ENCODE measurements at places on chromosomes 5 and 9.

GRCh38 chr5:51860532-51861018 lies 477.3 kb downstream of the ISL1 start:
- no peak for DNase-seq

- no peak for DNase-seq
Measured at GRCh38 chr9:130156672-130157071, 15.5 kb upstream of the NCS1 start.

GRCh38 chr5:158521995-158522394 lies 577.7 kb downstream of the EBF1 start:
- DNase-seq, result no peak

DNA sequence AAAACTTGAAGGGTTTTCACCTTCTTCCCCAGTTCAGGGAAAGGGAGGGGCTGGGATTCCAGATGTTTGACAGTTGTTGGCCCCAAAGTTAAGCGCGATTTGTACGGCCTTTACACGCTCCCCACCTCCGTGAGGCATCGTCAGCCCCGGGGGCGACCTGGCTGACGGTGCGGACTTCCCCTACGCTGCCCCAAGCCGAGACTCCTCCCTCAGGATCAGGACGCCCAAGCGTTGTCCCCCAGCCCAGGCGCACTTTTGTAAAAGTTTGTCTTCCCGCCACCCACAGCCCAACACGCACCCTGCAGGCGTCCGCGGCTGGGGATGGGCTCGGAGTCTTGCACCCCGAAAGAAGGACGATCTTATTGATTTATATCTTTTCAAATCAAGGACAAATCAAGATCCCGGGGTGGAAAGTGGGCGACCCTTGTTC lies 713 bp downstream of the MOB3B start:
- peak; percentile 44 for DNase-seq

DNA sequence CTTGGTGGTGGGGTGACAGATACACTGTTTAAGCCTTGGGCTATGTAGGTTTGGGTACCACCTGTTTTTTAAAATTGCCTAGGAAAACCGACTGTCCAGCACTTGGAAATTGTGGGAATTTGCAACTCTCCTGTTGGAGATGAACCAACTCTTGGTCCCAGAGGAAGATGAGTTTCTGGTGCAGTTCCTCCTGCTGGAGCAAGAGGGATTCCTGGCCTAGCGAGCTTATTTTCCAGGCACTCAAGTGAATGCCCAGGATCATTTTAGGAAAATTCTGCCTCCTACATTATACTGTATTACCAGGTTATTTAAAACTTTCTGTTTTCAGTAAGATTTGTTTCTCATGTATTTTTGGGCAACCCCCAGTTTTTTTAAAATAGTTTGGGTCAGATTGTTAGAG lies 33.7 kb downstream of the AP3S1 start:
- DNase-seq, result no peak

DNA sequence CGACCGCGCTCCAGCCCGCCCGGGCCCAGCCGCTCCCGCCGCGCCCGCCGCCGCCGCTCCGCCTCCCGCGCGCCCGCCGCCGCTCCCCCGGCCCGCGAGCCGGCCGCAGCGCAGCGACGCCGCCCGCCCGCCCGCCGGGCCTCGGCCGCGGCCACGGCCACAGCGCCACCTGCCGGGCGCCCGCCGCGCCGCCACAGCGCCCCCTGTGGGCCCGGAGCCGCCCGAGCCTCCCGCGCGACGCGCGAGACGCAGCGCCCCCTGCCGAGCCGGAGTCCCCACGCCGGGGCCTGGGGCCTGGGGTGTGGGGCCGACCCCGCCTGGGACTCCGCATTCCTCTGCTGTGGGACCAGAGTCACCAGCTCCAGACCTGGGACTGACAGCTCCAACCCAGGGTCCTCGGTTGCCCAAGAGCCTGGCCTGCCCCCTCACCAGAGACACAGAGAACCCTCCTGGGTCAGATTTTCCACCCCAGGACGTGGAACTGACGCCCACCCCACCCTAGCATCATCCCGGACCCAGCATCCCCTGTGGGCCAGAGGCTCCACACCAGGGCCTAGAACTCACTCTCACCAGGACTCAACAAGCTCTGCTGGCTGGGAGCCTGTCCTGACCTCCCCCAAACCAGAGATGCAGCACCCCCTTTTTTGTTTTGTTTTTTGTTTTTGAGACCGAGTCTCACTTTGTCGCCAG lies at the start of gene RAPGEF1:
Gene RAPGEF1 (minus strand): TSS at position 118 of the 690 bp plus-strand sequence. CDS start 246 bp downstream, outside the sequence.
- peak; percentile 90 for DNase-seq

DNA sequence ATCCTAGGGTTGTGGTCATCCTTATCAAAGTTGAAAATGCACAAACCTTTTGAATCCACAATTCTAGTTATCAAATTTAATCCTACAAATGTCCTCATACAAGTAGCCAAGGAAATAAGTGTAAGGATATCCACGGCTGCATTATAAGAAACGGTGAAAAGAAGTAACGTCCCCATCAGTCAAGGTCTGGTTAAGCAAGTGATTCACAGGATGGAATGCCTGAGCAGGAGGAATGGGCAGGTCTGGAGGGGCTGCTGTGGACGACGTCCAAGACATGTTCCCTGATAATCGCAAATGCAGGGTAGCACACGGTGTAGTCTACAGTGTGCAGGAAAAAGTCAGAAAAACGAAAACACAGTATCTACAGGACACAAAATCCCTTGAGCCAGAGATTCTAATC lies 118.6 kb downstream of the ADAMTS2 start:
- DNase-seq, result no peak

GRCh38 chr5:121987685-121988073 lies 25.9 kb downstream of the SRFBP1 start:
- no peak for DNase-seq

GRCh38 chr5:174610968-174611367 lies 113.4 kb upstream of the MSX2 start:
- DNase-seq, result no peak

DNA sequence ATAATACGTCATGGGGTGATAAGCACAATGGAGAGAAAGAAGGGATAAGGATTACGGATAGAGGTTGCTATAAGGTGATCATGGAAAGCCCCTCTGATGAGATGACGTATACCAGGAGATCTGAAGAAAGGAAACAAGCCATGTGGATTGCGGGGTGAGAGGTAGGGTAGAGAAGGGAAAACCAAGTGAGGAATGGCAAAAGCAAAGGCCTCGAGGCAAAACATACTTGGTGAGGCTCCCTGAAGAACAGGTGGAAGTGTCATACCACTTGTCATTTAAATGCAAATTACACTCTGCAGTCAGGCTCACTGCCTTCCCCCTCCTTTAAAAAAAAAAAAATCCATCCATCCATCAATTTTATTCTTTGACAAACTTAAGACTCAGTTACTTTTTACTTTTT lies 420.8 kb downstream of the RAB3C start:
- no peak for DNase-seq

- no peak for DNase-seq
Measured at GRCh38 chr5:158140120-158140731, 281.3 kb upstream of the CLINT1 start.

GRCh38 chr9:136284951-136285350 lies 18.9 kb downstream of the CCDC187 start:
- no peak for DNase-seq

GRCh38 chr9:80932181-80932580 lies 757.2 kb downstream of the TLE1 start:
- no peak for DNase-seq

GRCh38 chr5:78731884-78732283 lies 83.3 kb upstream of the LHFPL2 start:
- DNase-seq, result no peak

DNA sequence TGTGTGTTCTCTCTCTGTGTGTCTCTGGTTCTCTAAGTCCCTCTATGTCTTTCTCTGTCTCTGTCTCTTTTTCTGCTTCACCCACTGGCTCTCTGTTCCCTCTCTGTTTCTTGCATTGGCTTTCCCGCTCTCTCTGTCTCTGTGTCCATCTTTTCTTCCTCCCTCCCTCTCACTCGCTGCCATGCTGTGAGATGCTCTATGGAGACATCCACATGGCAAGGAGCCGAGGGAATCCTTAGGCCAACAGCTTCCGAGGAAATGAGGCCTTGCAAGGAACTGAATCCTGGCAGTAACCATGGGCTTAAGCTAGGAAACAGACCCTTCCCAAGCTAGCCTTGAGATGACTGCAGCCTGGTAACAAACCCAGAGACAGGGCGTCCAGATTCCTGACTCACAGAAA lies 117.3 kb downstream of the BRINP1 start:
- DNase-seq, result no peak

GRCh38 chr5:10786835-10787234 lies 25.8 kb upstream of the DAP start:
- DNase-seq, result no peak

DNA sequence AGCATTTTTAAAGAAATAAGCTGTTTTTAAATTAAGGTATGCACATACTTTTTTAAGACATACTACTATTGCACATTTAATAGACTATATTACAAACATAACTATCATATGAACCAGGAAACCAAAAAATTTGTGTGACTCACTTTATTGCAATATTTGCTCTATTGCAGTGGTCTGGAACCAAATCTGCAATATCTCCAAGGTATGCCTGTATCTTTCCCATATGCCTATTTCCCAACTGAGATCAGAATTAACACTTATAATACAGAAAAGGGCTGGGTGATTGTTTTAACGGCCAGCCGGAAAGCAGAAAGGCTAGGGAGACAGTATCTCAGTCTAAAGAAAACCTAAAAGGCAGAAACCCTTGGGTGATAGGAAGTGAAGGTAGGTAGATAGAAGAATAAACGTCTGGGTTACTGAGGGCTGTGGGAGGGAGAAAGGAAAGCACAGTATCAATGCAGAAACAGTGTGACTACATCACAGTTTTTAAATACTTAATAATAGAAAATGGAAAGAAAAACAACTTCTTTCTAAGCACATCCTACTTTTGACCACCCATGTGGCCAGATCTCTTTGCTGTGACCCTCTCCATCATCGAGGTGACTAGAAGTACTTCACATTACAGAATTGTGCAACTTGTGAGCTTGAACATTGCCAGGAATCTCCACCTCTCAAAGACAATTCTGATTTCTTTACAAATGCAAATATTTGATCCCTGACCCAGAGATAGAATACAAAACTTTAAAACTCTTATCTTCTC lies 126.4 kb downstream of the LPAR1 start:
- no peak for DNase-seq

DNA sequence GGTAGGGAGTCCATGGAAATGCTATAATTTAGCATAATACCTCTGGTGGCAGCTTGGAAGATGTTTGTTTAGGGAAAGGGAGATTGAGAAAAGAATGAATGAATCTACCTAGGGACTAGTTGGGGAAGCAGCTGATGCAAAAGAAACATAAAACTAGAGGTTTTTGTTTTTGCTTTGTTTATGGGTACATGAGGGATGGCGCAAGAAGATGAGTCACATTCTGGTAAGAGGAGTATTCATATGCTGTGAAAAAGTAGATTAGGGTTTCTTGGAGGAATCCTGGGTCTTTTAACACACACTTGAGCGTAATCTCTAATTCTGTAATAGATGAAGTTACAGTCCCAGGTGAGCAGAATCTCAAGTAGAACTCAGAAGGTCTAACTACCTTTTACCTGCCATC lies 17.1 kb downstream of the C9orf43 start:
- DNase-seq, result no peak

DNA sequence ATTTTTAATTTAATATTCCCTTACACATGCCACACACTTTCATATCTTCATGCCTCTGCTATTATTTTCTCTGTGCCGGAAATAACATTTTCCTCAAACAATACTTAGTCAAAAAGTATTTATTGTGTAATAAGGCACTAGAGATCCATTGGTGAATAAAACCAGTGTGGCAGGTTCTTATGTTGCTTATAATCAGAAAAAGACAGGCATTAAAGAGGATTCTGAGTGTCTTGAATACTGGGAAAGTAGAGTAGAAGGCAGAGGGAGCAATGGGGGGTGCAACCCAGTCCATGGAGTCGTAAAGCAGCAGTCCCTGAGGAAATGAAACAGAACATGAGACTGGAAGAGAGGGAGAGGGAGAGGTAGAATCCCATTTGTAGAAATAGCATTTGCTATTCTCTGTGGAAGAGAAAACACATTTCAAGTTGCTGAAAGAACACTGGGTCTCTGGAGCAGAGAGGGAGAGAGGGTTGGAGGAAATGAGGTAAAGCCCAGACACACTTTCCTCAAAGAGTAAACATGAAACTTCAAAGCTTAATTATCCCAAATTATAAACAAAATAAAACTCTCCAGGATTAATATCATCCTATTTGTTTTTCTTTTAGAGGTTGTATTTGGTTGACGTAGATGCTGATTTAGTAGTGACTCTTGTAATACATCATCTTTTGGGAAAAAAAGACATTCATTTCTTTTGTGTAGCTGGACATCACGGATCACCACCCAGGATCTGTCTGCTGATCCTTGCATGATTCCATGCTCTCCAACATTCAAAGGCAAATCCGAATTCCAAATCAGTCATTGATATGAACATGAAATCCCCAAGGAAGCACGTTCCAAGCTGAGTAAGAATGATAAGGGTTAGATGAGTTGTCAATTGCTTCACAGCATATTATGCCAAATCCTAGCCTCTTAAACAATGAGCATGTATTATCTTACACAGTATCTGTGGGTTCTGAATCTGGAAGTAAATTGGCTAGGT lies 37.4 kb upstream of the GRAMD2B start:
- DNase-seq, result no peak

DNA sequence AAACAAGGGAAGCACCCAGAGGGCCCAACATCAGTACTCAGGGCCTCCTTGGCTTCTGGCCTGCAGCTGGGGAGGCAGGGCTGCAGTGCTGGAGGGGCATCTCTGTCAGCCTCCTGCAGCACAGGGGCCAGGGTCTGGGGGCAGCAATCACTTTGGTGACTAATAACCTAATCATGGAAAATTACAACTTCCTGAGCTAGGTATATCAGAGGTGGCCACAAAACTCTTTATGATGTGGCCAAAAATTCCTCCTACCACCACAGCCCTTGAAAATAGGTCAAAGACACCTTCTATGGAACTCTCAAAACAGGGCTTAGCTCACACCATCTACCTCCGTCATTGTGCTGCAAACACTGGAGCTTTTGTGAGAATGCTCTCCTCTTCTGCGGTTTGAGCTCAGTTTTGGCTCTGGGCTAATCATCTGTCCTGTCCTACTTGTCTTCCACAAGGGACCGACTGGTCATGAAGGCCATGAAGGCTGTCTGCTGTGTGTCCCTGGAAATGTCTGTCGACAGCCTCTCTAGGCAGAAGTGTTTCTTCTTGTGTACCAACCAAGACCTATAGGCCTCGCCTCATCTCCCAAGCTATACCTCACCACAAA lies 28.6 kb downstream of the CSF2 start:
- no peak for DNase-seq

GRCh38 chr5:116572350-116573278 lies 2.0 kb downstream of the SEMA6A start:
- DNase-seq, result no peak

DNA sequence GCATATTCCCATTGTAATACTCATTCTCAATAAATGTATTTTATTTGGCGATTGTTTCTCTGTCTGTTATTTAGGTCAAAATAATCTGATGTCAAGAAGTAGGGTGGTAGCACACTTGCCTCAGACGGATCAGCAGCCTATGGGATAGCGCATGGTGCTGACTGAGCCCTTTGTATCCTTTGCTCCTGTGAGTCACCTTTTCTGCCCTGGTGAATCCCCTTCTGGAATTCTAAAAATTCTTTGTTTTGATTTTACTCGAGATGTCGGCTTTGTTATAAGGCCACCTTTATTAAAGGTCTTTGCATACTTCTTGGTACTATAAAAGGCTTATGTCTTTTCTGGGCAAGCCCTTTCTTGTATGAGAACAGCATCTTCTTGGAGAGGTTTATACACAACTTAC lies 1187.8 kb downstream of the CDH9 start:
- no peak for DNase-seq
